Right atrium auricular region (tissue), 2 donors: ENCODE measurements at places on chromosomes 3 and 15. TPM values are rescaled to one million over a fixed set of nuclear protein-coding genes. Genes with fewer than 3 reads are reported as not detected.

The MOBP gene
- total RNA-seq = not detected

DNA sequence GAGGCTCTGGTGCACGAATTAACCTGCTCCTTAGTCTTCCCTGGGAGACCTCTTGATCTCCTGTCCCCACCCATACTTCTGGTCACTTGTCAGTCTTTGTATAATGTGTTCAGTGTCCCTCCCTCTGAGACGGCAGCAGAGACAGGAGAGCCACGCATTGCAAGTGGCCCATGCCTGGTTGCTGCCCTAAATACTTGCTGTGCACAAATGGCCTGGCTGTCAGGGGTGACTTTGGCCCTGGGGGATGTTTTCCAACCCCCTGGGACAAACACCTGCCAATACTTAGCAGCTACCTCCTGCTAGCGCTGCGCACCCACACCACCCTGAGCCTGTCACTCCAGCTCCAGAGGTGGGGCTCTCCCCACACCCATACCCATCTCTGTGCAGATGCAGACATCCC lies 17.2 kb downstream of the KLF13 start:
- DNase-seq = no peak

DNA sequence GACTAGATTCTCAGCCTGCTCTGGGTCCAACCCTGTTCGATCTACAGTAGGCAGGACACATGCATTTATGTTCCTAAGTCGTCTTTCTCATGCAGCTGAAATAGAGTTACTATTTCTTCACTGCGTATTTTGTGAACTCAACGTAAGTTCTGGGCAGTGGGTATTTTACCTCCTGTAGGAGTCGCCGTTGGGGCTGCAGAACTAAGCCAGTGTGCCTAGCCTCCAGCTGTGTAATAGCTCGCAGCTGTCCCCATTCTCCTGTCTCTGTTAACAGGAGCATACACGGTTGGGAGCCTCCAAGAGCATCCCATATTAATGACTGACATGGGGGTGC lies 58.4 kb upstream of the HRH1 start:
- no peak for DNase-seq

The SLC12A1 gene
- total RNA-seq = not detected

The A4GNT gene
- not detected for total RNA-seq

The TMEM212 gene
- not detected for total RNA-seq

The GADL1 gene
- not detected for total RNA-seq

The KNL1 gene
- total RNA-seq = 4.6 TPM

The CKMT1B gene
- not detected for total RNA-seq

The RASGRF1 gene
- not detected for total RNA-seq

GRCh38 chr3:56997675-56998074 lies 62.8 kb upstream of the SPATA12 start:
- DNase-seq = no peak

The GXYLT2 gene
- 31.7 TPM for total RNA-seq

The GOLGA6D gene
- total RNA-seq = not detected

The PTPRG gene
- 33.9 TPM for total RNA-seq

- no peak for DNase-seq
Observed at GRCh38 chr15:75869446-75869845, 26.2 kb downstream of the UBE2Q2 start.

The FETUB gene
- total RNA-seq = not detected

- DNase-seq = no peak
Observed at GRCh38 chr3:153957421-153957820, 163.8 kb upstream of the ARHGEF26 start.

DNA sequence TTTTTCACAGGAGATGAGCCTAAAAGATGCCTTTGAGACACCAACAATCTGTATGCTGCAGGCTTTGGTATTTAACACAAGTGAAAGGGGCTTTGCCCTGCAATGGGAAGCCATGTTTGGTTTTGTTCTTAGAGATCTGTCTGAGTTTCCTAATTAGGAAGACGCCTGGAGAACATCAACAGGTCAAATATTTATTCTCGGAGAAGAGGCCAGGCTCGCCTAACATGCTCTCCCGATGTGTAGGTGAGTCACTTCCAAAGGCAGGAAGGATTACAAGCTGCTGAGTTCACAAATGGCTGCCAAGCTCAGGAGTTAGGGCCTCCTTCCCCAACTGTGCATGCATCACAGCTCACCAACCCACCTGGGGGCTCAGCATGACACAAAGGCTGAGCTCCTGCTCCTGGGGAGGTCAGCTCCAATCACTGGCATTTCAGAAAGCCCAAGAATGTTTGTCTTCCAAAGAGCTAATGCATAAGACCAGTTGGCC lies 119.5 kb upstream of the PRICKLE2 start:
- no peak for DNase-seq

DNA sequence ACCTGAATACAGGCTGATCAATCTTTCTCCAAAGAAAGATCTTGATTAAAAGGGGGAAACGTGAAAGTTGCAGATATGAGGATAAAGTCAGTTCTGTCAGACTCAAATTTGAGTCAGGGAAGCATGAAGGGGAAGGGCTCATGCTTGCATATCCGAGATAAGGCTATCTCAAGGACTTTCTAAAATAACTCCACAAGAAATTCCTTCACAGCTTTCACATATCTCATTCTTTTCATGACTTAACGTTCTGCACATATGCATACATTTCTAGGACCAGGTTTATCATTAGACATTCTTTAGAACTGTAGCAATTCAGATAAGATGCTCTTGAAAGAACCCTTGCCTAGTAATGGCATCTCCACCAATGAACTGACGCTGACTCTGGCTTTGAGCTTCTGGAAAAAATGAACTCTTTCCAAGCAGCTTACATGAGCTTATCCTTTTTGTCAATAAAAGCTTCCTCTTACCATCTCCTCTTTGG lies 15.9 kb downstream of the SH3GL3 start:
- no peak for DNase-seq

DNA sequence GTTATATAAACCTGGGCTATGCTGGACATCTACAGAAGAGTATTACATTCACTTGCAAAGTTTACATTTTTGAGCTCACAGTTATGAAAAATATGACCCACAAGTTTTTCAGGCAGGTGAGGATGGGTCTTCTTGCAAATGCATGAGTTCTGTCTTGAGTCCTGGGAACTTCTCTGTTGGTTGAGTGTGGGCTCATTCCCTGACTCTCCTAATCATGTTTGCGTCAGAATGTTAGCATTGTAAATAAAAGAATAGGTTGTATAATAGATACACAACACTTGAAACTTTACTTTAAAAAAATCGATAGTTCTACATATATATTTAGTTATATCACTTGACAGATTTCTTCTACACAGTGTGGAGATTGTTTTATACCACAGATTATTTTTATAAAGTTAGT lies 7.2 kb upstream of the EXOG start:
- no peak for DNase-seq

The BDH1 gene
- 48.3 TPM for total RNA-seq

DNA sequence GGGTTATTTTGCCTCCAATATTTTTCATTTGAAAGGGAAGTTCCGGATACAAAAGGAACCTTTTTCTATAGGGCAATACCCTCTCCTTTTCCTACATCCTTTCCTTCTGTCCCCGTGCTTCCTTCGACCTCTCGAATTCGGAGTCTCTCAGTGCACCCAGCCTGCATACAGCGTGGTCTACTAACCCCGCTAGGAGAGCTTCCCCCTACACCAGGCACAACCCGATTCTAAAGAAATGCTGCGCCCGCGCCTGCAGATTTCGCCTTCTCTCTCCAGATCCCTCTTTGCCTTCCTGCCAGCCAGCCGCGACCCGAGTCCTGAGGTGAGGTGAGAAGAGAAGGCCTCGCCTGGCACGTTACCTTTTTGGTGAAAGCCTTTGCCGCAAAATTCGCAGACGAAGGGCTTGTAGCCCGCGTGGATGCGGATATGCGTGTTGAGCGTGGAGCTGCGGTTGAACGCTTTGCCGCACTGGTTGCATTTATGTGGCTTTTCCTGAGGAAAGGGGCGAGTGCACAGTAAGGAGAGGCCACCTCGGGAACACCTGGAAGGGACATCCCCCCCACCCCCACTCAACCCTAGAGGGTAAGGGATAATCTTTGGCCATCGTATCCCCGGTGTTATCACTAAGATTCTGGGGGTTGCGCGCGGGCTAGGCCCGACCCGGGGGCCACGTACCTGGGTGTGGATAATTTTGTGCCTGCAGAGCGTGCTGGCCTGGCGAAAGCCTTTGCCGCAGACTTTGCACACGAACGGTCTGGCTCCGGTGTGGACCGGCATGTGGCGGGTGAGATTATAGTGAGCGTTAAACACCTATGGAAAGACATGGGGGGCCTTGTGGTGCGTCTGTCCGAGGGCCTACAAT lies 2.3 kb downstream of the FEZF2 start:
- DNase-seq = no peak

The CCDC71 gene
- total RNA-seq = 16.7 TPM

DNA sequence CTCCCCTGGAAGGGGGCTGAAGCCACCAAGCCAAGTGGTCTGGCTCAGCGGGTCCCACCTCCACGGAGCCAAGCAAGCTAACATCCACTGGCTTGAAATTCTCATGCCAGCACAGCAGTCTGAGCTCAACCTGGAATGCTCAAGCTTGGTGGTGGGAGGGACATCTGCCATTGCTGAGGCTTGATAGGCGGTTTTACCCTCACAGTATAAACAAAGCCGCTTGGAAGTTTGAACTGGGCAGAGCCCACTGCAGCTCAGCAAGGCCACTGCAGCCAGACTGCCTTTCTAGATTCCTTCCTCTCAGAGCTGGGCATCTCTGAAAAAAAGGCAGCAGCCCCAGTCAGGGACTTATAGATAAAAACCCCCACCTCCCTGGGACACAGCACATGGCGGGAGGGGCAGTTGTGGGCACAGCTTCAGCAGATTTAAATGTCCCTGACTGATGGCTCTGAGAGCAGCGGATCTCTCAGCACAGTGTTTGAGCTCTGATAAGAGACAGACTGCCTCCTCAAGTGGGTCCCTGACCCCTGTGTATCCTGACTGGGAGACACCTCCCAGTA lies 23.2 kb upstream of the IGSF10 start:
- no peak for DNase-seq

The RASSF1 gene
- 18.6 TPM for total RNA-seq

The FSTL1 gene
- total RNA-seq = 380 TPM

The GPR27 gene
- 0.98 TPM for total RNA-seq

GRCh38 chr3:120177707-120178306 lies 83.6 kb upstream of the GSK3B start:
- no peak for DNase-seq

The C3orf49 gene
- not detected for total RNA-seq

The CHRD gene
- total RNA-seq = 7.0 TPM

DNA sequence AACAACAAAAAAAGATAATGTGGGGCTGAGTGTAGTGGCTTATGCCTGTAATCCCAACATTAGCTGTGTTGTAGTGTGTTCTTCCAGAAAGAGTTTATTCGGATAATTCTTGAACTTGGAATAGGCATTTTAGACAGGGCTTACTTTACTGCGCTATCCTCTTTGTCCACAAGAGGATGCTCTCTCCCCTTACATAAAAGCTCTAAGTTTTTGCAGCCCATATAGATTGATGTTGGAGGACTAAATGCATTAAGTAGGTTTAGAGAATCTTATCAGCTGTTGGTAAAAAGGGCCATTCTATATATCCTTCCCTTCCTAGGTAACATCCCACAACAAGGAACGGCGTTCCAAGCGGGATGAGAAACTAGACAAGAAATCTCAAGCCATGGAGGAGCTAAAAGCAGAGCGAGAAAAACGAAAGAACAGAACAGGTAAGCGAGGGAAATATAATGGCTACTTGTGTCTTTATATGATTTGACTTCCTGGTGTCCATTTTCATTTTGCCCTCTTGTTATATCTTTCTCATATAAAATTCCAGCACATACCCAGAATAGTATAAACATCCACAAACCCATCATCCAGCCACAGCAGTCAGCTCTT lies 27.8 kb upstream of the ITPKA start:
- no peak for DNase-seq

DNA sequence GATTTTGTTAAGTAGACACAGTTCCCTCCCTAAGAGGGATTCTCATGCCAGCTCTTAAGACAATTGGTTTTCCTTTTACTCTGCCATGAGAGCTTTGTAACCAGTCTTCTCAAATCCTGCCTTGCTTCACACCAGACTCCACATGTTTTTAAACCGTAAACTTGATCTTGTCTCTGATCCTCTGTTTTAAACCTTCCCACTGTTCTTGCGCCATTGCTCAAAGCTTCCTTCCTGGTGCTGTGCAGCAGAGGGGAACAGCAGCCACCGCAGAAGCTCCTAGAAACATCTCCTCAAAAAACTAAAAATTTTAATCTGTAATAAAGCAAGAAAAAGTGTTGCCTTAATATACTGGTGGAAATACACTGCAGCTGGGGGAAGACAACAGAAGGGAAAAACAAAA lies 154.5 kb upstream of the SATB1 start:
- no peak for DNase-seq

GRCh38 chr3:74000725-74001124 lies 376.0 kb upstream of the PDZRN3 start:
- no peak for DNase-seq
